ENCODE measurements at places on chromosomes 1 and 21.

- DNase-seq = no peak
These were observed 443.9 kb downstream of the CAMTA1 start for GRCh38 chr1:7229186-7229585.

GRCh38 chr1:171754353-171754705 is 12.5 kb upstream of the VAMP4 start:
- peak; percentile 96 for DNase-seq

DNA sequence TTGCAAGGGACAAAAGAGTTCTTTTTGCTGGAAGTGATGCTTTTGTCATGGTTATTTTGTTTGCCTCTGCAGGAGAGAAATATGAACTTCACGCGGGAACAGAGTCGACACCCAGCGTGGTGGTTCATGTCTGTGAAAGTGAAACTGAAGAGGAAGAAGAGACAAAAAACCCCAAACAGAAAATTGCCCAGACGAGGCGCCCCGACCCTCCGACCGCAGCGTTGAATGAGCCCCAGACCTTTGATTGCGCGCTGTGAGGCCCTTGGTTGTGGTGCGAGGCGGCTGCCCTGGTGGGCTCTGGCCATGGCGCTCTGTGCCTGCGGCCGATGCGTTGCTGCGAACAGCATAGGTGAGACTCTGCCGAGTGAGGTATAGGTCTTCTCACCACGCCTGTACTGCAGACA is 20.9 kb upstream of the NCMAP start:
- no peak for DNase-seq

GRCh38 chr21:30714946-30715345 is 3.6 kb downstream of the KRTAP21-3 start:
- no peak for DNase-seq

GRCh38 chr1:230979952-230980351 is 1.1 kb downstream of the ARV1 start:
- DNase-seq = no peak

Measured in AG10803 (cell line).